ENCODE measurements at places on chromosomes 7 and 10.

- peak; percentile 17 for DNase-seq
Observed at GRCh38 chr7:2069472-2069860, 163.3 kb downstream of the MAD1L1 start.

DNA sequence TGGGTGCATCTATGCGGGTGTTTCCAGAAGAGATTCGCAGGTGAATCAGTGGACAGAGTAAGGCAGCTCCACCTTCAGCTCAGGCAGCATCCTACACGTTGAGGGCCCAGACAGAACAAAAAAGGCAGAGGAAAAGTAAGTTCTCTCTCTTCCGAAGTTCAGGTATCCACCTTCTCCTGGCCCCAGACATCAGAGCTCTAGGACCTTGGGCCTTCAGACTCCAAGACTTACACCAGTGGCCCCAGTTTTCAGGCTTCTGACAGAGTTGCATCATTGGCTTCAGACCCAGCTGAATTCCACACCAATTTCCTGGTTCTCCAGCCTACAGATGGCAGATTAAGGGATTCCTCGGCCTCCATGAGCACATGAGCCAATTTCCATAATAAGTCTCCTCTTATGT, 102.2 kb upstream of the GPR26 start:
- no peak for DNase-seq

DNA sequence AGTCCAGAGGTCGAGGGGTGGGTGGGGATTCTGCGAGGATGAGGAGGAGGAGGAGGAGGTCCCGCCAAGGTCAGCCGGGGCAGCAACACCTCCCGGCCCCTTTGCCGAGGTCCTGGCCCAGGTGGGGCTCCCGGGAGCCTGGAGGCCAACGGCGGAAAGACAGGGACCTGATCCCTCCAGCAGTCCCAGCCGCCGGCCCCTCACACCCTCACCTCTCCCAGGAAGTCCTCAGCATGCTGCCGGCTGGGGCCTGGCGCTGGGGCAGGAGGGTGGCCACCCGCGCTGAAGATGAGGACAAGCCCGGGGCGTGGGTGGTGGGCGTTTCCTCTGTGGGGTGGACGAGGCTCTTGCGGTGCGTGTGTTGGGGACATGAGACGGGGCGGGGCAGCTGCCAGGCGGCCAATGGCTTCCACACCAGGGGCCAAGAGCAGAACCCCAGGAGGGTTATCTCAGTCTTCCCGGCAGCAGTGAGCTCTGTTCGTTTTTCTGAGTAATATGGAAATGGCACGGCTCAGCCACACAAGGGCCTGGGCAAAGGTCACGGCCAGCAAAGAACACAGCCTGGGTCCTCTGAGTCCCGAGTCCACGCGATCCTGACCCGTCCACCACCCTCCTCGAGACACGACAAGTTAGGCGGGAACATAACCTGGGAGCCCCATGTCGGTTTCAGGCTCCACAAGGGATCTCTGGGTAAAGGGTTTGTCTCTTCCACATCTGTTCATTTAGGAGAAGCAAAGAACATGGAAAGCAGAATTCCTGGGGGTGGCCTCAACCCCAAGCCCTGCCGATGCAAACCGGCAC, 82.9 kb upstream of the PDGFA start:
- no peak for DNase-seq

DNA sequence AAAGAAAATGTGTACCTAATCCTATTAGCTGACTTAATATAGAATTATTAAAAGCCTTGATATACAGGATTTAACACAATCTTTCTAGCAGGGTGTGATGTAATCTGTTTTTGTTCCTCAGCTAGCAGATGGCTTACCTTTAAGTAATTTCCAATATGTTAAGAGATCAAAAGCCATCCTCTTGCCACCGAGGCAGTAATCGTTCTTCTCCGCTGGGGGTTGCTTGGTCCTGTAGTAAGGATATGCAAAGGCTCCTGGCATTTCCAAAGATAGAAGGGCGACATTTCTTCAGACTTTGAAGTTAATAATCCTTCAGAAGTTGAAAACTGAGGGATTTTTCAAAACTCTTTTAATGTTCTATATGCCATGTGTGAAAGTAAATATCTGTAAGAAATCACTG, 156.4 kb downstream of the FZD1 start:
- DNase-seq = no peak

GRCh38 chr10:1571587-1572237, 165.6 kb downstream of the ADARB2 start:
- DNase-seq = no peak

- no peak for DNase-seq
Observed at GRCh38 chr7:26348234-26348851, 56.7 kb downstream of the SNX10 start.

DNA sequence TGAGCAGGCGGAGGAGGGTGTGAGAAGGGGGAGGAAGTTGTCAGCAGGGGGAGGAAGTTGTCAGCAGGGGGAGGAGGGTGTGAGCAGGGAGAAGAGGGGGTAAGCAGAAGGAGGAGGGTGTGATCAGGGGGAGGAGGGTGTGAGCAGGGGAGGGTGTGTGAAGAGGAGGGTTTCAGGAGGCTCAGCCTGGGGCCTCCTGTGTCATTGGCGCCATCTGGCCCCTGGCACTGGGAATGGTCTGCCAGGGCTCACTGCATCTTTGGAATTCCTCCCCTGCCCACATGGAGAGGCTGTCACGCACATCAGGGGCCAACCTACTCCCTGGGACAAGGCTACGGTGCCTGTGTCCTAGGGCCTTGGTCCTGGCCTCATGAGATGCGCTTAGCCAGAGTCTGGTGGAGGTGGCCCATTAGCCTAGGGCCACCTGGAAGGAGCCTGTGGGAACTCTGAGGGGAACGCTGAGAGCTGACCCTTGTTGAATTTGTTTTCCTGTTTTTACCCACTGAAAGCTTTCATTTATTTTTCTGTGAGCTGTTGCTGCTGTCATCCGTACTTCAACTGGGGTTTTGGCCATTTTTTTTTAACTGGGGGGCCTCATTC, 18.0 kb downstream of the CAMK2B start:
- DNase-seq = peak; percentile 77

Data from AG08395 (cell line).